Stimulated activated CD4-positive, alpha-beta T cell treated with anti-CD3 and anti-CD28 coated beads, Interleukin-12 subunit alpha, Interleukin-12 subunit beta, amount 100 ng/mL, for 24 hours (primary cell): ENCODE measurements at places on chromosomes 12 and 14.

GRCh38 chr12:47824198-47824597 is 4.5 kb upstream of the HDAC7 start:
- DNase-seq = no peak

DNA sequence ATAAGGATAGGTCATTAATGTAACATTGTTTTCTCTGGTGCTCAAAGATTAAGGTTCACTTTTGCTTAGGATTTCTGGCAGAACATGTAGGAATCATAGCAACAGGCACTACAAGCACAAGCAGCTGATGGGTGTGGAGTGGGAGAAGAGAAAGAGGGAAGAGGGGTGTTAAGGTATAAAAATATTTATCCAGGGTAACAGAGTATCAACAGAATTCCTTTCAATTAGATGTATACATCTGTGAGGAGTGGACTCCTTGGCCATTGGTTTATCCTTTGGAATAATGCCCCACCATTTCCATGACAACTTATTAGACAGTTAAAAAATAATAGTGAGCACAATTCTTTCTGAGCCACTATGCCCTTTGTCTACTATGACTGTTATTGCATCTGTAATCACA is 388.3 kb upstream of the DDHD1 start:
- DNase-seq = no peak

GRCh38 chr12:96751626-96752025 is 155.4 kb upstream of the NEDD1 start:
- no peak for DNase-seq

DNA sequence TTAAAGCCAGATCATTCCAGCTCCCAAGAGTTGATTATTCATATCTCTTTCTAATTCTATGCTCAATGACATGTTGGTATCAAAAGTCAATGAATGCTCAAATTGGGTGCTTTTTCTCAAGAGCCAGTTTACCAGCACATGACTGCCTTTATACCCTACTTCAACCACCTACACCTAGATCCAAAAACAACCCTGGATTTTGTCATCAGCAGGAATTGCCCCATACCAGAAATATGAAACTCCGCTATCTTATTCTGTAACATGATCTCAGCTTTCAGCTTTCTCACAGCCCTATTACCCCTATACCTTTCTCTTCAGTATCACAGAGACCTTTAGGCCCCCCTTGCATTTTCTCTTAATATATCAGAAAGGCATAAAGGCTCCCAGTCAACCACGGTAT is 32.3 kb upstream of the ESR2 start:
- DNase-seq = no peak

- DNase-seq = no peak
These were observed 65.3 kb downstream of the MSRB3 start for GRCh38 chr12:65343801-65344200.

DNA sequence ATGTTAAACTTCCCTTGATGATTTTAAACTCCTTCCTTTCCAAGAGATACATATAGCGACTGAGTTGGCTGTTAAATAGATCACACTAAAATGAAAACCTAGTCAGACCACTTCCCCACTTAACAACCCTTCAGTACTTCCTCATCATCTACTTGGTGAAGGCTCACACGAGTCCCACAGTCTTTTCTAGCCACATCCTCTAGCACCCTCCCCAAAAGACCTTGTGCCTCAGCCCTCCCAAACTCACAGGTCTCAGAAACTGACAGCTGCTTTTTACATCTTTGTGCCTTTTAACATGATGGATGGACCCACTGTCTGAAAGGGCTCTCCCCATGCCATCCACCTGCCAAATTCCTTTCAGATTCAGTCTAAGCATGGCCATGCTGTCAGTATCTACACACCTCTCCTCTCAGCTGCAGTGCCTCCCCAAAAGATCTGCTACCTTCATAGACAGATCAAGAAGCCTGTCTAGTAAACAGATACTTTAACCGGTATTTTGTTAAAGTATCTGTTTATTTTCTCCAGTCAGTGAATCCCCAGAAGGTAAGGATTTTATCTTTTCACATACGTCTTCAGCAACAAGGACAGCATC is 65.1 kb upstream of the GPHB5 start:
- DNase-seq = no peak

DNA sequence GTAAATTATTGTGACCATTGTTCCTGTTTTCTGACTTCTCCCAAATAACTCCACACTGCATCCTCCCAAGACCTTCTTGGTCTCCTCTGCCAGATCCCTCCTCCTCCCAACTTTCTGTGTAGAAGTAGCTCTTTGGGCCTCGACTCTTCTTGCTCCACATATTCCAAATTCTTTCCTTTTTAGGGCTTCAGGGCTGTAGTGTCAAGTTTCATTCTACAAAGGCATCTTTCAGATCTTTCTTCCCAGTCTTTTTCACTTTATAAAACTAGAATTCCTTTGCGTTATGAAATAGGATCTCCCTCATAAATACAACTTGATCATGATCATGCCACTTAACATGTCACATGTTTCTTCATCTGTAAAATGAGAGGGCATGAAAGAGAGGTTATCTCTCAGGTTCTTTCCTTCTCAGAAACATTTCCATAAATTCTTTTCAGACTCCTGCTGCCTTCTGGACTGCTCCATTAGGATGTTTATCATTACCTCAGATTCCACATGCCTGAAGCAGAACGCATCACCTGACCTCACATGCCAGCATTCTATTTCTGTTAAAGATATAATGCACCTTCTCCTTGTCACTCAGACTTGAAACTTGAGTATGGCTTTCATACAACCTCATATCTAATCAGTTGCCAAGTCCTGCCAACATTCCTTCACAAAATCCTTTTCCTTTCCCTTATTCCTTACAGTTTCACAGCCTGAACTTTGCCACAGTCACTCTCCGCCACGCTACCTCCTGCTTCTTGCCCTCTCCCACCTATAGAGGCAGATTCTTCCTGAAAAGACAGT is 8.5 kb downstream of the SLC38A1 start:
- DNase-seq = no peak

DNA sequence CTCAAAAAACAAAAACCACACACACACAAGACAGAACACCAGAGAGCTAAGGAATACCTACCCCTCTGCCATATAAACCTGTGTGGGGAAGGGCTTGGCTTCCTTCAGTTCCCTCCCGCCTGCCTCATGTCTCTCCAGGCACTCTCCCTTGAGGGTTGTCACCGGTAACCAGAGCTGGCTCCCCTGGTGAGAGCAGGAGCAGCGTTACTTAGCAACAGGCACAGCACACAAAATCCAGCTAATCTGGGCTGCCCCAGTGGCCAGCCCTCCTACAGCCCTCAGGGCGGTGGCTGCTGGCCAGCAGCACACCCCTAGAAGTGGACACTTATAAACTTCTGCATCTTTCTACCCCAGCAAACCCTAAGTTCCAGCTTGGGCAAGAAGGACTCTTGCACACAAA is 21.6 kb upstream of the NR4A1 start:
- no peak for DNase-seq

DNA sequence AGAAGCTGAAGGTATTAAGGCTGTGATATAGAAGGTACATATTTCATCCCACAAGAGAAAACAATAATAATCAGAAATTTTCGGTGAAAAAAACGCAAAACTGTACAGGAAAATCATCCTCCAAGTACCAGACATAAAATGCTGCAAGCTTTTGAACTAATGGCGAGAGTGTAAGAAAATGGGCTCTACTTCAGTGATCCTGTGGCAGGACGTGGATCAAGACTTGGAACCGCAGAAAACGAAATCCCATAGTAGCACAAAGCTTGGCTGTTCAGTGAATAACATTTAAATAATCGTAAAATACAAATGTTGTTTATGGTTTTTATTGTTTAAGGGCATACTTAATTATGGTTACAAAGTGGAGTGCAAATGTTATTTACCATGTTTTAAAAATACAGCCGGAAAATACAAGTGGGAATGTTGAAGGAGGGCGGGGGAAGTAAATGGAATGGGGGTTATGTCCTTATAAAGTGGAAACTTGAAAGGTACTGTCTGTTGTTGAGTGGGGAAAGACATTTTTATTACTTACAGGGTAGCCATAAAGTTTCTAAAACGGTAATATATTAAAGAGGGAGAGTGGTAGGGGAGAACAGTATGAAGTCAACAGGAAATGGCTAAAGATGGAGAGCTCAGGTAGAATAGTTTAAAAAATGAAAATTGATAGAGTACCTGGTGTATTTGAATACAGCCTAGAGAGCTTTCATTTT is 1.1 kb downstream of the SMIM10L1 start:
- no peak for DNase-seq
